ENCODE measurements at places on chromosomes 12 and 14.

DNA sequence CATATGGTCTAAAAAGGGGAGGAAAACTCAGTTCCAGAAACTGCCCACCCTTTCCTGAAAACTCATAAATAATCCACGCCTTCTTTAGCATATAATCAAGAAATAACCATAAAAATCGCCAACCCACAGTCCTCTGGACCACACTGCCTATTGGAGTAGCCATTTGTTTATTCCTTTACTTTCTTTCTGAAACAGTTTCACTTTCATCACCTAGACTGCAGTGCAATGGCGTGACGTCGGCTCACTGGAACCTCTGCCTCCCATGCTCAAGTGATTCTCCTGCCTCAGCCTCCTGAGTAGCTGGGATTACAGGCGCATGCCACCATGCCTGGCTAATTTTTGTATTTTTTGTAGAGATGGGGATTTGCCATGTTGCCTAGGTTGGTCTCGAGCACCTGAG is 44.2 kb downstream of the CLMN start:
- DNase-seq, result no peak

- no peak for DNase-seq
These were observed 365.2 kb downstream of the SEC23A start for GRCh38 chr14:38737686-38738407.

GRCh38 chr14:24172261-24172860 is 481 bp downstream of the REC8 start:
- DNase-seq, result no peak

DNA sequence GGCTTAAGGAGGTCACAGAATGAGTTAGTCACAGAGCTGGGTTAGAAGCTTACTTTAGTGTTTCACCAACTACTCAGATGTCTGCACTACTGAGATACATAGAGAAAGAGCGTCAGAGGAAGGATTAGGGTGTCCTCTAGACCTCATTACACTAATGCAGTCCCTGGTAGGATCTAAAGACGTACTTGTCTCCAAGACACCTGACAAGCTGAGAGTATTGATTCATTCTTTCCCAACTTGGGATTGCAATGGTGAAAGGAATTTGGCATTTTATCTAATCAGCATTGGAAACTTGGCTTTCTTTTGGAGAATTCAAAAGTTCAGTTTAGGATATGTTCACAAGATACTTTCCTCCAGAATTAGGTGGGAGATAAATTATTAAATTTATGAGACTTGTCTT is 402.1 kb downstream of the ZFP36L1 start:
- DNase-seq, result no peak

DNA sequence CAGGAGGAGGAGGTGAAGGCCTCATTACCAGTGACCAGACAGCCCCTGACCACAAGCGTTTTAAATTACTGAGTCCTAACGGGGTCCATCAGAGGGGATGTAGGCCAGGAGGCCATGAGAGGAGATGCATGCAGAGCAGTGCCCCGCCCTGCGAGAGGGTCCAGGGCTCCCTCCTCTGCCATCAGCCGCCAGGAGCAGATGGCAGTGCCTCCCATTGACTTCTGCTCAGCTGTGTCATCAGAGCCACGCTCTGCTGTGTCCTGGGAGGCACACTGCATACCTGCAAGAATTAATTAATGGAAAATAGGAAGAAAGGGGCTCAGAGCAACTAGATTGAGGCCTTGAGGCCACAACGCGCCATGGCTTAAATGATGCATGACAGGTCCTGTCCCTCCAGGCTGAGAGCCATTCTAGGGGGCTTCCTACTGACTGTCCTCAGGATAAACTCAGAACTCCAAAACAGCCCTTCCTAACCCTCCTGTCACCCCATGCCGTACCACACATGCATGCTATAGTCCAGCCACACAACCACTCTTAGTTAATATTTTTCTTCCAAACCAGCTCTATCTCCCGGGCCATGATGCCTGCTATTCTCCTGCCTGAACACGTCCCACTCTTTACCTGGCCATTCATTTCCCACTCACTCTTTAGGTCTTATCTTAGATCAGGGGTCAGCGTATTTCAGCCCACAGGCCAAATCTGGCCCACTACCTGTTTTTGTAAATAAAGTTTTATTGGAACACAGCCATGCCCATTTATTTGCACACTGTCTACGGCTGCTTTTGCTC is 235.8 kb downstream of the KSR2 start:
- no peak for DNase-seq

GRCh38 chr12:67797185-67797741 is 148.7 kb downstream of the DYRK2 start:
- no peak for DNase-seq

- DNase-seq, result no peak
These were observed 8.5 kb downstream of the DHH start for GRCh38 chr12:49086116-49086515.

- no peak for DNase-seq
These were observed 74.9 kb downstream of the DPF3 start for GRCh38 chr14:72818998-72819397.

DNA sequence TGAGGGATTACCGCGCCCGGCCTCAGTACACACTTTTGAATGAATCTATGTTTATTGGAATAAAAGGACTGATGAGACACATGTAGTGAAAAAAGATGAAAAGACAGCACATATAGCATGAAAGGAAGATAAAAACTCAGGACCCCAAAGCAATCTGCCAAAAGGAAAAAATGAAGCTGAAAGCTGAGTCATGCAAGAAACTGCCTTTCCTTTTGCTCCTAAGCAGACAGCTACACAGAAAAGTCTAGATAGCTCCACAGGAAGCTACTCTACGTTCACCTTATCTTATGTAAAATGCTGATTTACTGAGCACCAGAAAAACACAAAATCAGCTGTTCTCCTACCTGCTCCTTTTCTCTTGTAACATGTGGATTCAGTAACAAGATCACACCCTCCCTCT is 128.4 kb downstream of the NTF3 start:
- no peak for DNase-seq

DNA sequence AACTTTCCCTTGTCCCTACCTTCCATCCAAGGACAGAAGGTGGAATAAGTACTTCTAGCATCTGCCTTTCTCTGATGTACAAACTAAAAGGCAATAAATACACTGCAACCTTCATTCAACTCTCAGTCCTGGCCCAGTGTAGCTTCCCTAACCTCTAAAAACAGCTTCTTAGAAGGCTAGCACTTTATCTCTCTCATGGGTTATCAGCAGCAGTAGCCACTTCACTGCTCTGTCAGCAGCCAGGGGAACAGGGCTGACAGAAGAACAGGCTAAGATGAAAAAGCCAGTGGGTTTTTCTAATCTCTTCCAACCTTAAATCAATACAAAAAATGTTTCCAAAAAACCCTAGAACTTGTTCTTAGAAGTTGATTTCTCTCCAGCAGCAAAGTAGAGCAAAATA is 13.2 kb downstream of the BAZ2A start:
- DNase-seq, result no peak

DNA sequence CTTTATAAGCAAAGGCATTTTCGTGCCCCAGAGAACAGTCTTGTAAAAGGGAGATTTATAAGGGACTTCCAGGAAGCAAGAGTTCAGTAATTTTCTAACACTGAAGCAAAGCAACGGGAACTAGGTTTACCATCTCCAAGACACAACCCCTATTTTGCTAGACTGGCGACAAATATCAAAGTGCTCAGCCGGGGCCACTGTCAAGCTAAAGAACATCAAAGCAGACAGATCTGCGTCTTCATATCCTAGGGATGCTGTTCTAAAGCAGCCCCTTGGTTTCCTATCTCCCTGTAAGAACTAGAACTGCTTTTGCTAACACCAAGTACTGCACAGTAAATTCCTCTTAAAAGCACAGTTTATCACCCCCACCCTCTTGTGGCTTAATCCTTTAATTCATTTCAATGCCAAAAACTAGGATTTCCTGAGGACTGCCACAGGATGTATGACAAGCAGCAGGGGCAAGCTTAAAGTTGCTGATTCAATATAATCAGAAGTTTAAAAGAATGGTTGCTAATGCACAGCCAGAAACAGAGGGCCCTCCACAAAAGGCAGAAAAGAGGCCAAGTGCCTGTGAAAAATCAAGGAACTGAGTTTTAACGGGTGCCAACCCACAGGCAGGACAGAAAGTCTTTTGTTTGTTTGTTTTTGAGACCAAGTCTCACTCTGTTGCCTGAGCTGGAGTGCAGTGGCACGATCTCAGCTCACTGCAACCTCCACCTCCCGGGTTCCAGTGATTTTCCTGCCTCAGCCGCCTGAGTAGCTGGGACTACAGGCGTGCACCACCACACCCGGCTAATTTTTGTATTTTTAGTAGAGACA is 44.0 kb upstream of the ISM2 start:
- DNase-seq, result no peak

GRCh38 chr12:132286912-132287311 is 42.5 kb downstream of the GALNT9 start:
- no peak for DNase-seq

DNA sequence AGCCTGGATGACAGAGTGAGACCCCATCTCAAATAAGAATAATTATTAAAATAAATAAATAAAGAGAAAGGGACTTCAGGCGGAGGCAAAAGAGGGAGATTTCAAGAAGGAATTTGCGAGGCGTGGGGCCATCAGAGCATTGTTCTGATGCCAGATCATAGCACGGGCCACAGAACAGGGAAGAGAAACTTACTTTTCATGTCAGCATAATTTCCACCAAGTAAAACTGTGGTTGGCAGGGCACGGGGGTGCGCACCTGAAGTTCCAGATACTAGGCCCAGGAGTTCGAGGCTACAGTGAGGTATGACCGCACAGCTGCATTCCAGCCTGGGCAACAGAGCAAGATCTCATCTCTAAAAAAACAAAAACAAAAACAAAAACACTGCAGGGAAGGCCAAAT is 11.0 kb upstream of the PLBD1 start:
- DNase-seq, result no peak

DNA sequence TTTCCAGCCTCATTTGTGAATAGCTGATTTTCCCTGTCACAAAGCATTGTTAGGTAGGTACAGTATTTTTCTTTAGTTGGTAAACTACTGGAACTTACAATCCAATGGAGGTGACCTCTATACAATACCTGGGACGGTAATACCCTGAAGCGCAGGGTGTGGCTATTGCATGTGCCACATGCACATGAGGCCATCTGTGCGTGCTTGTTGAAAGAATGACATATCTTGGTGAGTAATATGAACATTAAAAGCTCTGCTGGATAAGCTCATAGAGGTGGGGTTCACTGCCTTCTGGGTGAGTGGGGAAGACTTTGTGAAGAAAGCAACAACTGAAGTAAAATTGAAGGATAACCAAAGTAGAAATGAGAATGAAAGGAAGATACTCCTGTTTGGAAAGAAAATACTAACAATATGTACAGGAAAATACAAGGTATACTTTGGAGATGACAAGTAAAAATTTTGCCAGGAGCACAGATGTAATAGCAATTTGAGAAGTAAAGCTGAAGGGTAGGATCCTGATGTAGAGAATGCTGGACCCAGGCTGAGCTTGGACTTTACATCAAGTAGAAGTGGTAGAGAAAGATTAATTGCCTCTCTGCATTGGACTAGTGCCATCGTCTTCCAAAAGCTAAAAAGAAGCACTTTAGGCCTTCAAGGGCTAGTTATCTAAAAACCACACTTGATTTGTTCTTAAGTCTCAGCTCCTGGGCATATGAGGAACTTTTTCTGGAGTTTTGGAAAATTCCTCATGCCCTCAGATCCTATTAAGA is 97.1 kb downstream of the SLC38A6 start:
- no peak for DNase-seq

DNA sequence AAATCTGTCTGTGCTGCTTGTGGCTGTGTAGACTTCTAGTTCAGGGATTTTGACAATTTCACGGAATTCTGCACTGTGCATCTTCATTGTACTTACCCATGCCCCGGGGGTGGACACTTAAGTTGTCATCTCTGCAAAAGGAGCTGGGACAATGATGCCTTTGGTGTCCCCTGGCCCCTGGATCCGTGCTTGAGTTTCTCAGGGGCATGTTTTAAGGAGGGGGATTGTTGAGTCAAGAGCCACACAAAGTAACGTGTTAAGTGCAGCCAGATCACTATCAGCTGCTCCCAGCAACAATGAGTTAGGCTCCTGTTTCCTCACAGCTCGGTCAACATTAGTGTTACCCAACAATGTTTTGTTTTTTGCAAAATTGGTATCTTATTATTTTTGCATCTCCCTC is 305.0 kb upstream of the DIO3 start:
- DNase-seq, result no peak

GRCh38 chr14:71011479-71011878 is 104.2 kb downstream of the PCNX1 start:
- DNase-seq, result no peak

- DNase-seq, result no peak
These were observed 2.9 kb downstream of the VCPKMT start for GRCh38 chr14:50113381-50114035.

DNA sequence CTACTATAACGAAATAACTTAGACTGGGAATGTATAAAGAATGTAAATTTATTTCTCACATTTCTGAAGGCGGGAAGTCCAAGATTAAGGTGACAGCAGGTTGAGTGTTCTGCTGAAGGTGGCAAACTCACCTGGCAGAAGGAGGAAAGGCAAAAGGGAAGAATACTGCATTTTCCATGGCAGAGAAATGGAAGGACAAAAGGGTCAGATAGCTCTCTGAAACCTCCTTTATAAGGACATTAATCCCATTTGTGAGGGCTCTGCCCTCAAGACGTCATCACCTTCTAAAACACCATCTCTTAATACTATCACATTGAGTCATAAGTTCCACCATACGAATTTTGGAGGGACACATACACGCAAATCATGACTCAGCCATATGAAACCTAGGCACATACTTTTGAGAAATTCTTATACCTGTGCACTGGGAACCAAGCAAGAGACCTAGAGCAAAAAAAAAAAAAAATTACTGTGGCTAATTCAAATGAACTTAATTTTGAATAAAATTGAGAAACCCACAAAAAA is 1669.3 kb upstream of the FLRT2 start:
- no peak for DNase-seq

GRCh38 chr14:30982533-30982932 is 42.9 kb upstream of the AP4S1 start:
- DNase-seq, result no peak

GRCh38 chr12:82937151-82937550 is 250.4 kb downstream of the TMTC2 start:
- DNase-seq, result no peak

DNA sequence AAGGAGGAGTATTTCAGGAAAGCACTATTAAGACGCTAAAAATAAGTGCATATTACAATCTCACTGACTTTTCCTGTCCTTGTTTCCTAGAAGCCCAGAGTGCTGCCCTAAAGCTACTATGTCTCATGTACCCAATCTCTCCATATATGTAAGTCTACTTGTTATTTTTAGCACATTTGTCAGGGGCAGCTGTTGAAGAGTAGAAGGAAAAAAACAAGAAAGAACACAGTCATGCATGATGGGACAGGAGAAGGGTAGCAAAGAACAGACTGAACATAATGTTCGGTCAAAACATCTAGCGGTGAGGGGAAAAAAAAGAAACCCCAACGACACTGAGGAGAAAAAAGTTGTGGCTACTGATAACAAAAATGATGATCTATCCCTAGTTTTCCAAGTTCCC is 14.3 kb downstream of the YBX3 start:
- no peak for DNase-seq

Measured in amniotic stem cell (primary cell).